Fibroblast of the aortic adventitia (primary cell): ENCODE measurements at places on chromosomes 1 and 21.

GRCh38 chr1:228378090-228378872 lies 28.4 kb downstream of the TRIM11 start:
- DNase-seq = peak; percentile 81

GRCh38 chr1:42576935-42577334 lies 81.3 kb upstream of the PPIH start:
- no peak for DNase-seq

- DNase-seq = no peak
These were observed 84.3 kb downstream of the CAMTA1 start for GRCh38 chr1:6869545-6869944.

DNA sequence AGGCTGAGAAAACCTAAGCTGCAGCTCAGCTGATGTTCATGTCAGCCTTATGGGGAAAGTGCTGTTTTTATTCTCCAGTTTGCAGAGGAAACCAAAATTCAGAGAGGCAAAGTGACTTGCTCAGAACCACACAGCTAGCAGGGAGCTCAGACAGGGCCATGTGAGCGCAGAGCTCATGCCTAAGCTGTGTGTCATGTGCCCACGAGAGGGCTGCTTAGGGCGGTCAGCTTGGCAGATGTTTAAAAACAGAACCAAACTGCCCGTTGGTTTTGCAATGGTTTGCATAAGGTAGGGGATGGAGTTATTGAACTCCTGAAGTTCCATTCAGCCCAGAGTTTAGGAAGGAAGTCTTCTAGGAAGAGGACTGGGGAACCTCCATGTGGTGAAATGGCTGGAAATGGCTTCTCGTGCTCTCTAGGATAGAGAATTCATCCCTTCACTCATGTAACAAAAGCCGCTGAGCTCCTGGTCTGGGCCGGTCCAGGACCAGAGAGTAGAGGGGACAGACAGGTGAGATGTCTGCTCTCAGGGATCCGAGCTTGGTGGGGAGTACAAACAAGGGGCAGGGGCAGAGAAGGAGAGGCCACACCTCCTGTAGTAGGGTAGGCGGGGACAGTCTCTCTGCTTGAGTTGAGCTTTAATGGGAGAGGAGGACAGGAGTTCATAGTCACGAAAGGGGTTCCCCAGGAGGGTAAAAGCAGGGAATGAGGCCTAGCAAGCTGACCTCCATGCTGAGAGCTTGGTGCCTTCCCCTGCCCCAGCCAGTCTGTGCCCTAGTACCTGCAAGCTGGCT lies 46.9 kb downstream of the ARHGEF10L start:
- peak; percentile 86 for DNase-seq

DNA sequence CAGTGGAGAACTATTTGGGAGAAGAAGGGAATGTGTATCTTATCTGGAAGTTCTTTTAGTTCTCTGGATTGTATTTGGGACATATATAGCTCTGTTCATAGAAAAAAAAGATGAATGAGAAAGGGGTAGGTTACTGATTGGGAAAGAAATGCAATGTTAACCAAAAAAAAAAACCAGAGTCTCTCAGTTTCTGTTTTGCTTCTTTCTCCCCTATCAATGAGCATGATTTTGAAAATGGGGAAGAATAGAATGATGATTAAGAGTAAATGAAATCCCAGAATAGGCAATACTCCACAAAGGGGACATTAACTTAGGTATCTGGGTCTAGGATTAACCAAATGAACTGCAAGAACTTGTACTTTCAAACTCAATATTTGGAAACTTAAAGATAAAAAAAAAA lies 92.9 kb downstream of the RHOU start:
- DNase-seq = no peak

DNA sequence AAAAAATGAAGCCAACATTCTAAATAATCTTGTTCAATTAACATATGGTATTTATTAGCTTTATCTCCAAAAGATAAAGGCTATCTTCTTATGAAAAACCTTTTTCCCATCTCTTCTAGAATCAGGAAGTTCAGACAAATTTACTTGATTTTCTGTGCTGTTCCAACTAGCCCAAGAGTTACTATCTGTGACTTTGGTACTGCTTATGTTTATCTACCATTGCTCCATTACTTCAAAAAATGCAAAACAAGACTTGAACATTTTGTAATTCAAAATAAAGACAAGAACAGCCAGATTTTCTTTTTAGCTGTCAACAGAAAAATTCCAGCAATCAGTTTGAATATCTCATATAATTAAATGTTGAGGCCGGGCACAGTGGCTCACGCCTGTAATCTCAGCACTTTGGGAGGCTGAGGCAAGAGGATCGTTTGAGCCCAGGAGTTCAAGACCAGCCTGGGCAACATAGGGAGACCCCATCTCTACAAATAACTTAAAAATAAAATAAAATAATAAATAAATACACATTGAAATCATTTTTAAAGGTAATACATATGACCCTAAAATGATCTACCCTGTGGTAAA lies 188.5 kb downstream of the LTN1 start:
- DNase-seq = peak; percentile 66

- DNase-seq = no peak
These were observed at the start of gene C1orf226 for GRCh38 chr1:162381383-162381782. Gene C1orf226, plus strand, starts transcription at chr1:162381728. Its CDS starts 174 bp downstream, at chr1:162381902.

DNA sequence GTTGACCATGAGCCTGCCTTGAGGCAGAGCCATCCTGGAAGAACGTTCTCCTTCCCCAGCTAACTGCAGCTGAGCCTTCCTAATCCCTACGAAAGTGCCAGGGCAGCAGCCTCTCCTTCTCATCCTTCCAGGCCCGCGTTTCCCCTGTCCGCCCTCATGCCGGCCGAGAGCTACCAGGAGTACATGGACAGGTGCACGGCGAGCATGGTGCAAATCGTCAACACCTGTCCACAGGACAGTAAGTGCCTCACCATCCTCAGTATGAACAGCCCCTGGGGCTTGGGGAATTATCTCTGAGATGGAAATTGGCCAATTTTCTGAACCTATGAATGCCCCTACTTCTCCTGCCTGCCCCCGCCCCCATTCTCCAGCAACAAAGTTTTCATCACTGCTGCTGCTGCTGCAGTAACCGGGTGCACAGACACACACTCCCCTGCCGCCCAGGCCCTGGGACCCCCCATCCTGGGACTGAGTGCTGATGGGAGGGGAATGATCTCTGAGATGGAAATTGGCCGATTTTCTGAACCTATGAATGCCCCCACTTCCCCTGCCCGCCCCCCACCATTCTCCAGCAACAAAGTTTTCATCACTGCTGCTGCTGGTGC lies 39.6 kb downstream of the UBASH3A start:
- DNase-seq = no peak

GRCh38 chr1:43830802-43831201 lies 102.8 kb upstream of the ARTN start:
- DNase-seq = no peak

DNA sequence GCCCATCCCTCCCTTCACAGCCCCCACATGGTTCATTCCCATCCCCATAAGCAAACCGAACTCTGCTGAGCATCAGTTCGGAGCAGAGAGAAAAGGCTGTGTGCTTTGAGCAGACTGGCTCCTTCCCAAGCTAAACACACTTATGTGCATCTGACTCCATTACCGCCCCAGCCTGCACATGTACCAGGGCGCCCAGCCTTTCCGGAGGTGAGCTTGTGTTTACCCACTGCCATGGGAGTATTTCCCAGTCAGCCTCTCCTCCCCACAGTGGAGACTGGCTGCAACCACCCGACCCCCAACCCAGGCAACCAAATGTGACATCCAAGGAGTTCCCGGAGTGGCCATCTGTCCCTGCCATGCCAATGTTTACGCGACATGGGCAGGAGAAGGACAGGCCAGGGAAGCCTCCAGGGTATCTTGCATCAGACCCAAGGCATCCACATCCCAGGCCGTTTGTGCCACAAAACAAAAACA lies 9.4 kb downstream of the TIAM1 start:
- no peak for DNase-seq

DNA sequence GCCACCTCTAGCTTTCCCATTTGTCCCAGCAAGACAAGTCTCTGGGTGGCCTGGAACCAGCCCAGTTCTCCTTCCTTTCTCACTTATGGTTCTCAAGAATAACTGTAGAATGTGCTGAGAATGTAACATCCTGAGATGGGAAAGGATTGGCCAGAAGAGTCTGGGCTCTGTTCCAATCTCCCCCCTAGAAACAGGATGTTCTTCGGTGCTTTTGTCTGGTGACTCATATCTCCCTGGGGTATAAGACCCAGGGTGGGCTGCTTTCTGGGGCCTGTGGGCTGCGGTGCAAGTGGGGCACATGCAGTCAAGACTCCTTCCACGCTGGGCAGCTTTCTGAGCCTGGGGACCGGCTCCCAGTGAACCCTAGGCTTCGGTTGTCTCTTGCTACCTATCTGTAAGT lies 251.2 kb upstream of the POU3F1 start:
- no peak for DNase-seq

DNA sequence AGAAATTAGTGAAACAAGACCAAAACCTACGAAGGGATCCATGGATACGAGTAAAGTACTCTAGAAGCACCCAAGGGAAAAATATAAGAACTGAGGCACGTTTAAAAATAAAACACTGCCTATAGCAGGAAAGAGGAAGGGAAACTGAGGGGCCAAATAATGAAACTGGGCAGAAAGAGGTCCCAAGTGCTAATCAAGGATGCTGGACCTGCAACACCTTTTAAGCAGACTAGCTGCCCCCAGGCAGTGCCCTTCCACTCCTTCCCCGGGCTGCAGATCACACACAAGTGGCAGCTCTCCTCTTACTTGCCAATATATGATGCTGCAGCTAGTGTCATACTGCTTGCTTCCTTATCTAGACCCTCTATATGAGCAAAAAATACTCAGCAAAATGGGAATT lies 7.6 kb upstream of the OTUD7B start:
- DNase-seq = no peak

- DNase-seq = no peak
These were observed 69.0 kb downstream of the UBIAD1 start for GRCh38 chr1:11341901-11342552.

DNA sequence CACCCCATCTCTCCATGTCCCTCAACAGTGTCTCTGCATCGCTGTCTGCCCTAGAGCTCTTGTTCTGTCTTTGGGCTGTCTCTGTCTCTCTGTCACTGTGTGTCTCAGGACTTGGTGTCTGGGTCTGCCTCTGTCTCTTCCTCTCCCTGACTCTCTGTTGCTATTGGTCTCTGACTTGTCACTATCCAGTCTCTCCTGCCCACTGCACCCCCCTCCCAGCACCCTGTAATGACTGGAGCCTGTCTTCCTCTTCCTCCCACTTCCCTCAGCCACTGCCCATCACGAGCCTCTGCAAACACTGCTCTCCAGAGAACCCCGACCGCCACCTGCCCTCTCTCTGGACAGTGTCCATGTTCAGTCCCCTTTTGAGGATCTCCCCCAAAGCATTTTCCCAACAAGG lies 12.1 kb downstream of the PEAR1 start:
- no peak for DNase-seq

DNA sequence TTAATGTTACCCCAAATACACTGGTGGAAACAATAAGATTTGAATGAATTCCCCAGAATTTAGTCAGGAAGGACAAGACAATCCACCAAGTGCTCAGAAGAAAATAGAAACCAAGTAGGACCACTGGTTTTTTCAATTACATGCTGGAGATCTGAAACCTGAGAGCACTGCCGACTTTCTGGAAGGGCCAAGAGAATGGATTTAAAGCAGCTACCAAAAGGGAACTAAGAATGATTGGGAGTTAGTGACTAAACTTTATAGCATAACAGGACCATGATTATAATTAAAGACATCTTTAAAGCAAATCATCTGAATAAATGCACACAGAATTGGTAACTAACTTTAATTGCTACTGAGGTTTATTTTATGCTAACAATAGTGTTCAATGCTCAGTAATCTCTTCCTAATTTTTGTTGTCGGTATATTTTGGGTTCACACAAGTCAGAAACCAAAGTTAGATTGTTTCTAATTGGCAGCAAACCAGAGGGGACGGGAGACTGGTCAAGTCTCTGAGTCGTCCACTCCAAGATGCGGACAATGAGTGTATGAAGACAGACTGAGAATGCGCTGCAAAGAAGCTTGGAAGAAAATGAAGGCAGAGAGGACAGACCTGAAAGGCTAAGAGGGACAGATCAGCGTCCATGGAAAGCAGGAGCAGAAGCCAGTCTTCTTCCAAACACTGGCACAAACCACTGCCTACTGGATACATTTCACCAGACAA lies 2.3 kb upstream of the RGS13 start:
- no peak for DNase-seq

- DNase-seq = peak; percentile 96
These were observed 50.5 kb upstream of the PPP2R5A start for GRCh38 chr1:212234431-212235395.

DNA sequence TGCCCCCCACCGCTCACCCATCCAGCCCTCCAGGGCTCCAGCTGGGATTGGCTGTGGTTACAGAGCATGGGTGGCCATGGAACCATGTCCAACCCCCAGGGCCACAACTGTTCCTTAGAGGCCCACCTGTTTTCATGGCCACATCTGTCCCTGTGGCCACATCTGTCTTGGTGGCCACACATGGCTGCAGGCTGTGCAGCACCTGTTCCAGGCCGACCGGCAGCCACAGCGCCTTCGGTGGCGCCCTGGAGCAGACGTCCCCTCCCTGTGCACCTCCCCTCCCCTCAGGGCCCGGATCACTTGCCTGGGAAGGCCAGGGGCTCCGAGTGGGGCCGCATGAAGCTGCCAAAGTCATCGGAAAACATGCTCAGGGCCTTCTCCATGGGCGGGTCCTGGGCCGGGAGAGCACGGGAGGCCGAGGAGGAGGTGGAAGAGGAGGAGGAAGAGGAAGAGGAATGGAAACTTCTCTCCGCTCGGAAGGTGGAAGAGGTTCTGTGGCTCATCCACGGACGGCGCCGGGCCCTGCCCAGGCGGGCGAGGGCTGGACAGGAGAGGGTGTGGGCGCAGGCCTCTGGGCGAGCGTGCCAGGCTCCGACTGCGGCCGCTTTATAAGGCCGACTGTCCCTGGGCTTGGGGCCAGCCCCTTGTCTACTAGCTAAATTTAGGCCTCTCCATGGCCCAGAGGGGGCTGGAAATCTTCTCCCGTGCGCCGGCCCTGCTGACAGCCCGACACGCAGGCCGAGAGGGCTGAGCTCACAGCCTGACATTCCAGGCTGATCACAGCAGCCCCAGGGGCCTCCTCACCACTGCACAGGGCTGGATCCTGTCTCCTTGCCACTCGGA lies at the start of gene HSPB7:
HSPB7 (minus strand) TSS at position 583 of the 843 bp plus-strand sequence; CDS start at position 503, 80 bp downstream.
- peak; percentile 96 for DNase-seq

GRCh38 chr1:229862017-229862774 lies 204.8 kb upstream of the GALNT2 start:
- no peak for DNase-seq

DNA sequence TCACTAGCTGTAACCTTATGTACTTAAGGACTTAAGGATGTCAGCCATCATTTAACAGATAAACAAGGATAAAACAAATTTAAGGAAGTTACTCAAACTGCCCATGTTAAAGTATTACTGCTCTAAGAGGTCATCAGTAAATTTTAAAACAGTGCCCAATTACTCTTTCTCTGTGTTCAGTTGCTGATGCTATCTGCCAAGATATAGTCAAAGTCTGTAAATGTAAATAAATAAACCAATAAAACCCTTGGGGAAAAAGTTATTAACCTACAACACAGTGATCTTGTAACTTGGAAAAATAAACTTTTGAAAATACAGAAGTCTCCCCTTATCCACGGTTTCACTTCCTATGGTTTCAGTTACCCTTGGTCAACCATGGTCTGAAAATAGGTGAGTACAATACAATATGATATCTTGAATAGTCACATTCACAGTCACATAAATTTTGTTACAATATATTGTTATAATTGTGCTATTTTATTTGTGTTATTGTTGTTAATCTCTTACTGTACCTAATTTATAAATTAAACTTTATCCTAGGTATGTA lies 501.8 kb downstream of the LMO4 start:
- DNase-seq = no peak
